Pancreas (tissue), 10 donors: ENCODE measurements at places on chromosomes 3 and 15.

GRCh38 chr3:142963516-142964448 is at the start of gene PAQR9:
Gene PAQR9 (minus strand): TSS chr3:142963674. CDS start chr3:142963336, 338 bp downstream.
- no peak for DNase-seq

- DNase-seq: no peak
Observed at GRCh38 chr3:54056521-54056920, 65.8 kb upstream of the CACNA2D3 start.

GRCh38 chr3:86438544-86438943 is 552.4 kb downstream of the VGLL3 start:
- no peak for DNase-seq

DNA sequence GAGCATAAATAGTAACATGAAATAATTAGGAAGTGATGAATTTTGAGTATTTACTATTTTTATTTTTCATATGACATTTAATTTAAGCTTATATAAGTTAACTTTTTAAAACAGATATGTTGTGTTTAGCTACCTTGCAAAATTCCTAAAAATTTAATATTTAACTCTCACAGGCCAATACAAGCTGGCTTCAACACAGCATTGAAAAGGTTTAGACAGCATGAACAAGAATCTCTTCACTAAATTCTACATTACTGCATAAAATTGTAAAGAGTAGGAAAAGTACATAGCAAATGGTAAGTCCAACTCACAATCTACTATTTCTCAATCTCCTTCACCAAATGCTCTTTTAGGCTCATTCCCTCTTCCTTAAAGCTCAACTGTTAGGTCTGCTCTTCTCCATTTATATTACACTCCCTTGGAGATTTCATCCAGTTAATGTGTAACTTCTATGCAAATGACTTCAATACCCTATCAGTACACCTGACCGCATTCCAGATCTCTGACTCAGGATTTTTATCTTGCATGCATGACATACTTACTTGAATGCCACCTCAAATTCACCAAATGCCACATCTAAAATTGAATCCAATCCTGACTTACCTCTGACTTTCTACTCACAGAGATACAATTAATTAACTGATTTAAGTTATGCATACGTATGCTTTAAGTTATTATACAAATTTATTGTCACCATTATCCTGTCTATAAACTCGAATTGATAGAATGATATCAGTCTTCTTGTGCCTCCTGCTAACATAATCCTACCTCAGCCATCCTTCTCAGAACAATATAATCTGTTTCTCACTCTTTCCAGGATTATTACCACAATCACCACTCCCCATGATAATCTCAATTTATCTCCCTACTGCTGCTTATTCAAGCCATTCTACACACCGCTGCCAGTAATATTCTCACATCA is 127.0 kb downstream of the STAG1 start:
- DNase-seq: peak; percentile 66

- peak; percentile 49 for DNase-seq
Observed at GRCh38 chr15:66749841-66750575, 48.0 kb downstream of the SMAD6 start.

DNA sequence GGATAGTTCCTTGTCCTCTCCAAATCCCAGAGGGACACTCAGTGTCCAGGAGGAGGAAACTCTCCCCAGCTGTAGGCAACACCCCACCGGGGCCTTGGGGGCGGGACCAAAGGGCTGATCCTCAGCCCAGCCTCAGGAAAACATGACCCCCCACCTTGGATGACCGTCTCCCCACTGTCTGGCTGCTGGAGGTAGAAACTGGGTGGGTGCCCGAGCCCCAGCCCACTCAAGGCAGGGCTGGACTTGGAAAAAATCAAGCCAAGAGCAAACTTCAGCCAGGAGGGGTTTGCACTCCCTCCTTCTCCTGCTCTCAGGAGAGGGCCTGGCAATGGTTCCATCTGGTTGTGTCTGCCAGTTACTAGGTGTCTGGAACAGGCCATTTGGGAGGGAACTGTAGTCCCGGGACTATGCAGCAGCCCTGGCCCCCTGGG is 3.6 kb upstream of the RASL12 start:
- DNase-seq: no peak

DNA sequence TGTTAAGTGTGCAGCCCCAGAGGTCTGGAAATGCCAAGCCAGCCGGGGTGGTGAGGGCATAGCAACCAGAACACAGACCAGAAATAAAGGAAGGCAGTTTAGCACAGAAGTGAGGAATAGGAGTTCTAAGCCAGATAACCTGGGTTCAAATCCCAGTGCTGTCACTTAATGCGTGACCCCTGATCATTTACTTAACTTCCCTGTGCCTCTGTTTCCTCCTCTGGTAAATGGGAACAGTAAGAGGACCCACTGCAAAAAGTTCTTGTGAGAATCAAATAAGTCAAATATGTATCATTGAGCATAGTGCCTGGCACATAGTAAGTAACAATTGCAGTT is 125.2 kb upstream of the ARHGEF3 start:
- no peak for DNase-seq

GRCh38 chr3:72738752-72739530 is 109.3 kb downstream of the SHQ1 start:
- peak; percentile 51 for DNase-seq

- no peak for DNase-seq
Observed at GRCh38 chr3:10268116-10268515, 19.9 kb downstream of the TATDN2 start.

GRCh38 chr3:184513276-184514170 is 48.1 kb upstream of the EPHB3 start:
- peak; percentile 74 for DNase-seq
